Osteocyte (in vitro differentiated cells): ENCODE measurements at places on chromosomes 4 and X.
A peak's percentile ranks its signal among the peaks of the same experiment; 100 is the strongest.

DNA sequence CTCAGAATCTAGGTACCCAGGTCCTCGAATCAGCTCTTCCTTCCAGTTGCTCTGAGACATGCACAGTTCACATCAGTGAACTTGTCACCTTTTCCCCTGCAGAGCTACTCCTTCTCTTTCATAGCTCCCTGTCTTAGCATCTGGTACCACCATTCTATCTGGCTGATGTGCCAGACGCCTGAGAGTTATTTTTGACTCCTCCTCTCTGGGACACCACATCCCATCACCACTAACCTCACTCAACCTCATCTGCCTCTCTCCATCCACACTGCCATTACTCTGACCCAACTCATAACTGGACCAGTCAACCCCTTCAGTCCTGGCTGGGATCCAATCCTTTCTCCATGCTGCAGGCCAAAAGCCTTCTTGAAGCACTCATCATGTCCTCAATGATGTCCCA lies 44.5 kb downstream of the SLC2A9 start:
- peak; percentile 40 for DNase-seq

- DNase-seq: no peak
Observed at GRCh38 chrX:134801267-134801666, 143.0 kb upstream of the PLAC1 start.

DNA sequence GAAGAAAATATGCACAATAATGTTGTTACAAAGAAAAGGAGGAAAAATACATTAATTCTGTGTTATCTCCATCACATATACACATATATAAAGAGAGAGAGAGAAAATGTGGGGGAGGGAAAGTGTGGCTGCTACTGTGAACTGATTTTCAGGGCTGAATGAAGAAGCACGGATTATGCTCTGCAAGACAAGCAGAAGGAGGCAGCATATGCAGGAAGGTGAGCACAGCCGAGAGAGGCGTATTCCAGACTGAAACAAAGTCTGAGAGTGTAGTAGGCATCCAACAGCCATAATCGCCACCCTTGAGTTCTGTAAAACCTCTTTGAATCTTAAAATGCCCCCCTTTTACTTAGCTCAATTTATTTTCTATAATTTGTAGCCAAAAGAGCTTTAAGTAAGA lies 1081.8 kb upstream of the GRID2 start:
- DNase-seq: no peak

DNA sequence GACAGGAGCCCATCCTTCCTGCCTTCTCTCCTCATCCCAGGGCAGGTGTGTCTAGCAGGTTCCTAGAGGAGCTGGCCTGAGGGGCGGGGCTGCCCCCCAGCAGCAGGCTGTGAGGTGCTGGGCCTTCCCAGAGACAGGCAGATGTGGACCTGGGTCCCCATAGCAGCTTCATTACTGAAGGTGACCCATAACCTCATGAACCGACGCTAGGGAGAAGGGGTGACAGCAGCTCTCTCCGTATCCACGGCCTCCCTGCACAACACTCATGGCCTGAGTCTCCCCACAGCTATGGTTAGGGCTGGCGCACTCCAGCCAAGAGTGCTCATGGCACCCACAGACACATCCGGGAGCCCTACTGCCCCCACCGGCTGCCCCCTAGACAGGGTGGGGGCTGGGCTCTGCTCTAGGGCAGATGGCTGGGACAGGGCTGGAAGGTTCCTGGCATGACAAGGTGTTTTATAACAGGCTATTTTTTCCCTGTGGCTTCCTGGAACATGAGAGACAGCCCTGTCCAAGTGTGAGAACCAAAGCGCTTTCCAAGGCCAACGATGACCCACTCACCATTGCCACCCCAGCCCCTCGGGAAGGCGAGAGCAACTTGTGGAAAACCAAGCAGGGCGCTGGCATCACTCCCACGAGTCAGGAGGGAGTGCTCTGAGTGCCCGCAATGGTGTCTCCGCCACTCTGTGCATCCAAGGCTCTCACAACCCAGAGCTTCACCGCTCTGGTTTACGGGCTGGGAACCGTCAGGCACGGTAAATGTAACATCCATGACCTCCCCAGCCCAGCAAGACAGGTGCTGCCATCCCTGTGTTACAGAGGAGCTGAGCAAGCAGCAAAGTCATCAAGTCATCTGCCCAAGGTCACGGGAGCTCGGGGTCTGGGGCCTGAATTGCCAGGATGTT lies 59.8 kb downstream of the ACOX3 start:
- DNase-seq: no peak

GRCh38 chr4:157040405-157040804 lies 35.5 kb upstream of the GLRB start:
- no peak for DNase-seq

GRCh38 chr4:59068722-59069418 lies 1958.7 kb upstream of the IGFBP7 start:
- DNase-seq: no peak

DNA sequence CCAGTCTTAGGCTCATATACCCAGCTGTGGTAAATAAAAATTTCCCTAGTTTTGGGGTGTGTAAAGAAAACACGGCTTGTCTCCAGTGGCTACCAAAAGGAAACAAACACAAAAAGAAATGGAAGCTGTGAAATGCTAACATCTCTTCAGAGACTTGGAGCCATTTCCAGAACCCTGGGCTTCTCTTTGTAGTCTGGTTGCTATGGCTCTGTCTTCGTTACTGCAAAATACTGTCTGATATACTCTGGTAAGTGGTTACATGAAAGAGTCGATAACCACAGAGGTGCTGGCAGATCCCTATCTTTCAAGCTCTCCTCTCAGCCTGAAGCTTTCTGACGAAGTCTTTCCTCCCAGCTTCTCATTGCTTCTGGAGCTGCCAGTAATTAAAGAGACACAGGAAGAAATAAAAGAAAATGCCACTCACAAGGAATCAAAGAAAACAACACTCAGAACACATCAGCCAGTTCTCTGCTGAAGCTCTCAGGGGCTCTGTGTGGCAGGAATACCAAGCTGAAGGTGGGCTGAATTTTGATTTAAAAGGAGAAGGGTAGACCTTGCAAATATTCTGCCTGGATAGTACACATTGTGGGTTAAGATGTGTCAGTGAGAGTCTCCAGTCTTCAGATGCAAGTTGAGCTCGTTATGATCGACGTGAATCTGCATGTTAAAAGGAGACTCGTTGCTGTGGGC lies 107.6 kb upstream of the FAM9C start:
- DNase-seq: no peak
